ENCODE measurements at places on chromosomes 1 and 21. TPM values are rescaled to one million over a fixed set of nuclear protein-coding genes. Genes with fewer than 3 reads are reported as not detected.

SESN2 gene
- polyA plus RNA-seq, result 2.9 TPM

LINGO4 gene
- polyA plus RNA-seq, result 0.21 TPM

PRAMEF11 gene
- not detected for polyA plus RNA-seq

POTED gene
- not detected for polyA plus RNA-seq

WNT9A gene
- polyA plus RNA-seq, result 7.8 TPM

DNA sequence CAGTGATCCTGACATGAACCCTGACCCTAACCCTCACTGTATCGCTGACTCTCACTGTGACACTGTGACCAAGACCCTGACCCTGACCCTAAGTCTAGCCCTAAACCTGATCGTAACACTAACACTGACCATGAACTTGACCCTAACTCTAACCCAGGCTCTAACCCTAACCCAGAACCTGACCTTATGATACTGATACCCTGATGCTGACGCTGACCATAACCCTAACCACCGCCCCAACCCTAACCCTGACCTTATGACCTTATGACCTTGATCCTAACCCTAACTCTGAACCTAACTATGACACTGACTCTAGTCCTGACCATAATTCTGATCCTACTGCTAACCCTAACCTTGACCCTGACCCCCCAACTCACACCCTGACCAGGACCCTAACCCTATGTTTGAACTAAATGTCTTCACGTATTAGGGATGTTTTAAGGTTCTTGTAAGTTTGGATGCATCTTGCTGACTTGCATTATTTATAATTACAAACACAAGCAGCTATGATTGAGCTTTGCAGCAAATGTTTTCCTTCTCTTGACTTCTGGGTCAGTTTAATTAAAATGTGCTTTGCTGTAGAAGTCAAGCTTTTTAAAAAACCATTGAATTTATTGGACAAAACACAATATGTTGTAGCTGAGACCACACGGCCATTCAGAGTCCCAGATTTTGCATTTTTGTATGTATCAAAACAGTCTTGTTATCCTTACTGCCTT, 23.9 kb upstream of the PRSS38 start:
- no peak for DNase-seq

- no peak for DNase-seq
Observed at GRCh38 chr1:3922201-3922725, 22.2 kb upstream of the C1orf174 start.

GRCh38 chr1:165047994-165048393, 308.5 kb downstream of the LMX1A start:
- DNase-seq, result no peak

DNA sequence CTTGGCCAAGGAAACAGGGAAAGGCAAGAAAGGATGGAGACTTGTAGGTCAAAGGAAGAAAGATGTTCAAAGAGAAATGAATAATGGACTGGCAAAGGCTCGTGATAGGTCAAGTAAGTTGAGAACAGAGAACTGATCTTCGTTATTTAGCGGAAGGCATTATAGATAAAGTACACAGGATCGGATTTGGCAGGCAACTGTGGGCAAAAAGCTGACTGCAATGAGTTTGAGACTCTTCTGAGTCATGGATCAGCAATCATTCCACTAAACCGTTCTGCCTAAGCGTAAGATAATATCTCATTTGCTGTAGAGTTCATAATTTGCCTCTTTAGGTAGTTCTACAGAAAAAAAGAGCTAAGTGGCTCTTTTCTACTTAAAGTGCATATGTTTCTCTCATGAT, 34.1 kb downstream of the KRTAP21-3 start:
- DNase-seq, result no peak

DNA sequence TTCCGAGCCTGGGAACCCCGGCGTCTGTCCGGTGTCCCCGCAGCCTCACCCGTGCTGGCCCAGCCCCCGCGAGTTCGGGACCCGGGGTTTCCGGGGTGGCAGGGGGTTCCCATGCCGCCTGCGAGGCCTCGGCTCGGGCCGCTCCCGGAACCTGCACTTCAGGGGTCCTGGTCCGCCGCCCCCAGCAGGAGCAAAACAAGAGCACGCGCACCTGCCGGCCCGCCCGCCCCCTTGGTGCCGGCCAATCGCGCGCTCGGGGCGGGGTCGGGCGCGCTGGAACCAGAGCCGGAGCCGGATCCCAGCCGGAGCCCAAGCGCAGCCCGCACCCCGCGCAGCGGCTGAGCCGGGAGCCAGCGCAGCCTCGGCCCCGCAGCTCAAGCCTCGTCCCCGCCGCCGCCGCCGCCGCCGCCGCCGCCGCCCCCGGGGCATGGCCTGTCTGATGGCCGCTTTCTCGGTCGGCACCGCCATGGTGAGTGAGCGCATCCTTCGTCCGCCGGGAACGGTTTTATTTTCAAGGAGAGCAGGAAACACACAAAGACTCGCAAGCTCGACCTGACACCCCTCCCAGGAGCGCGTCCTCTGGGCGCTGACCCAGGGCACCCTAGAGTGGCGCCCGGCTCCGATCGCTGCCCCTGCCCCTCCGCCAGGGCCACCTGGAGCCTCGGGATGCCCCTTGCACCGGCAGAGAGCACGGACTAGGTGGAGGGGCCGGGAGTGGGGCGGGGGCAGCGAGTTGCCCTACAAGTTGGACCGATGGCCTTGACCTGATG, at the start of gene ABCG1:
TSS of gene ABCG1 (plus strand) at position 305 of the 770 bp plus-strand sequence. CDS start at position 428, 123 bp downstream.
- no peak for DNase-seq

DNA sequence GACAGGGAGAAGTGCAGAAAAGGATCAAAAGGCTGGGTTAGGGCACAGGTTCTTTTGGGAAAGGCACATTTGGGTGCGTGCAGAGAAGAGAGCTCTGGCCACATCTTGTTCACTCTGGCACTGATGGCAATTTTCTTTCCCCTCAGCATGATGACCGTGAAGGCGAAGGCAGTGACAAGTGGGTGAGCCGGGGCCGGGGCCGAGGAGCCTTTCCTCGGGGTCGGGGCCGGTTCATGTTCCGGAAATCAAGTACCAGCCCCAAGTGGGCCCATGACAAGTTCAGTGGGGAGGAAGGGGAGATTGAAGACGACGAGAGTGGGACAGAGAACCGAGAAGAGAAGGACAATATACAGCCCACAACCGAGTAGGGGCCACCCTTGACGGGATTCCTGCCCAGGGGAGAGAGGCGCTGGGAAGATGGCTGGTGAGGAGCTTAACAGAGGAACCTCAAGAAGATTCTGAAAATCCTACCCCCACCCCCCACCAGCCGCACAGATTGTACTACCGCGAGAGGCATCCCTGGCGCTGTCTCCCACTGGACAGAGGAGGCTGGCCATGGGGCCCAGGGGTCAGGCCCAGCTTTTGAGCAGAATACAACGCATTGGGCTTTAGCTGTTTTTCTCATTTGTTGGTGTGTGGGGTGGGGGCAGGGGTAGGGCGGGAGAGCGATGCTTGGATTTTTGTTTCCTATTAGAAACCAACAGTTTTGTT, 2.4 kb upstream of the SH3D21 start:
- DNase-seq, result no peak

- DNase-seq, result no peak
Observed at GRCh38 chr1:156025876-156026275, 5.1 kb upstream of the SSR2 start.

GRCh38 chr1:8671306-8671917, 146.0 kb downstream of the RERE start:
- peak; percentile 82 for DNase-seq

DNA sequence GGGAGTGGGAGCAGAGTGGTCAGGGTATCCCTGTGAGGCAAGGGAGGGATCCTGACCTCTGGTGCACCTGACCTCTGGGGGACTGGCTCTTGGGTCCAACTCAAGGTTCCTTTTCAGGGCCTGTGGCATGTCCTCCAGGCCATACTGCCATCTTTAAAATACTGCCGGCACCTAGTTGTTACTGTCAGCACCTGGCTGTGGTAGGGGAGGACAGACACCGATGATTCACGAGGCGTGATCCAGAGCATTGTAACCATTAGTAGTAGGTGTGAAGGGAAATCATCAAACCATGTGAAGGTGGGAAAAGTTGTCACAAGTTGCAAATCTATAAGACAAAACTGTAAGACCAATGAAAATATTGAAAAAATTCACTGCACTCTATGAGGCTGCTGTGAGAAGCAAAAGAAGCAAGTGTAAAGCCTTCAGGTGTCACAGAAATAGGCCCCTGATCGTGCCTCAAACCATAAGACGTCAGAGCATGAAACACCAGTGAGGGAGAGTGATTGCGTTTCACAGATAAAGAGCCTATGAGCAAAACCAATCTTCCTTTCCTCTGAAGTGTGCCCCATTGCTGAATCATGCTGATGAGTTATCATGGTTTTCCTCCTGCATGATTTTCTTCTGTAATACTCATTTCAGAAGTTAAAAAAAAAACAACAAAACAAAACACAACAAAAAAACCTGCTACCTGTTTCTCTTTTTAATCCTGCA, 55.3 kb downstream of the CDC7 start:
- no peak for DNase-seq

DNA sequence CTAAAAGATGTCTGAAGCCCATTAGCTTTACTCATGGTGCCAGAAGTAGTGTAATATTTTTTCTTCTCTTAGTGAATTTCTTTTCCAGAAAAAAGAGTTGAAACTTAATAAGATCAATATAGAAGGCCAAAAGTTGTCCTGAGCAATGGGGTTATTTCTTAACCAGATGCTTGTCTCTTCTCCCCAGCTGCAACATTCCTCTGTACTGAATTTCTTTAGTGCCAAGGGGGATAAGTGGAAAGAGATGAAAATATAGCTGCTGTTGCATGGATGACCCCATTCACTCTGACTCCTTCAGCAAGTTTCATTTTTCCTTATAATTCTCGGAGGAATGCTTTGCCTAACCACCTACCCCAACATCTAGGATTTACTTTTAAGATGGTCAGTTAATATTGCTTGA, 675.0 kb downstream of the USP25 start:
- DNase-seq, result peak; percentile 73

DNA sequence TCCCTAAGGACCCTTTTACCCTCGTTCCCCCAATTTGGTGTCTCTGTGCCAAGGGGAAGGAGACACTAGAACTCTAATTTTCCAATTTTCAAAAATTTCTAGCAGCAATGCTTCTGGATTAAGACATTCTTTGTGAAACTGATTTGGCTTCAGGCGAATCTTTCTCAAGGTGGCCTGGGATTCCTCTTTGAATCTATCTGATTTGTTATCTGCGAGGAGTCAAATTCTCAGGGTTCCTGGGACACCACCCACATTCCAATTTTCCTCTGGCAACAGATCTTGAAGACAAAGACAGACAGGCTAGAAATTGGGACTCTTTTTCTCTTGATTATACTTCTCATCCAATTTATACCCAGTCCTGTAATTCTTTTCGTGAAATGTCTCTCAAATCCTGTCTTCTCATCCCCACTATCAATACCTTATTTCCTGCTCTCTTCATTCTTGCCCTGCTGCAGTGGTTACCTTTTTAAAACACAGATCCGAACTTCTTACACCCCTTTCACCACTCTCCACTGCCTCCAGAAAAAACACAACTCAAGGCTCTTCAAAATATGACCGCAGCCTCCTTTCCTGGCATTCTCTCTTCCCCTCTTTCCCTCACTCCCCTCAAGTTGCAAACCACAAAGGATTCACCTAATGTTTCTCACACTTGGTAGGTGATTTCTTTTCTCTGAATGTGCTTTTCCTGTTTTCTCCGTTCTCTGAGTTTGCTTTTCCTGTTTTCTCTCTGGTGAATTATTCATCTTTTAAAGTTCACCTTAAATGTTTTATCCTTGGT, 2.7 kb upstream of the MPZL1 start:
- no peak for DNase-seq

- DNase-seq, result no peak
Observed at GRCh38 chr1:185594786-185595410, 139.3 kb upstream of the HMCN1 start.

GRCh38 chr1:192951691-192952460, 107.3 kb downstream of the UCHL5 start:
- DNase-seq, result peak; percentile 32

DNA sequence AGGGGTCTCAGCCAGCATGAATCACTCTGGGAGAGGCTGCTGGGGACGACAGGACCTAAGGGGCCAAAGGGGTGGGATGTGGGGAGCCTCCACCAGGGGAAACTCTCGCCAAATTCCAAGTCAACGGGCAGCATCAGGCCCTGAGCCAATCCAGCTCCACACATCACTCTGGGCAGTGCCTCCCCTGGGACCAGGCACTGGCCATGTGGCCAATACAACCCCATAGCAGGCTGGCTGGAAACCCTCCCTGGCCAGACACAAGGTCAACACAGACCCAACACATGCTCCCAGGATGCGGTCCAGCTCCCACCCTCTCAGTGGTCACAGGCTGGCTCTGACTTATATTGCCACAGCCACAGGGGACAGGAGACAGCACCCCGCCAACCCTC, 60.0 kb downstream of the MEGF6 start:
- DNase-seq, result no peak

DNA sequence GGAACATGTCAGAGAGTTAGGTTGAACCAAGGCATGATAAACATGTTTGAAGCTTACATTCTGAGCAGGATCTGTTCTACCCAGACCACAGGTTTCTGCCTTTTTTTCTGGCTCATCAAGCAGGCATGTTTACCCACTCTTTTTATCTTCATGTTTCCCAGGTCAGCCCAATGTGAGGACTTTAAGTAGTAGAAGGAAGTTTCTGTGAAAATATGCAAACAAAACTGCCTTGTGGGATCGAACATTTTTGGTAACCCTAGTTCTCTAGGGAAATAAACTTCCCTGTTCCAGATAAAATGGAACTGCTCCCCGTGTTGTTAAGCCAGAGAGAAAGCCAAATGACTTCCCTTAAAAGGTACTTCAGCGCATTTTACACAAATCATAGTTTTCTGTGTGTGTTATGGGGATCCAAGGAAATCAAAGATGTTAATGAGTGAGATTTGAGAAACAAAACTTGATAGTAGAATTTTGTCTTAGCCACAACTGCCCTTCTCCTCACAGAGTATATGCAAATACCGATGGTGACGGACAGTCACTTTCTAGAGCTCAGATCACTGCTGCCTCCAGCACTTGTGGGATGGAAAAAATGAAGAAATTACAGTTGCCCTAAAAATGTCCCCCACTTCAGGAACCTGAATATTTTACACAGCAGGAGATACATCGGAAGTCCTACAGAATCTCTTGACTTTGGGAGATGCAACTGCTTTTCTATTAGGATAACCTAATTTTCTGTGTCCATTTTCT, 765 bp upstream of the HIPK1 start:
- DNase-seq, result peak; percentile 28

DNA sequence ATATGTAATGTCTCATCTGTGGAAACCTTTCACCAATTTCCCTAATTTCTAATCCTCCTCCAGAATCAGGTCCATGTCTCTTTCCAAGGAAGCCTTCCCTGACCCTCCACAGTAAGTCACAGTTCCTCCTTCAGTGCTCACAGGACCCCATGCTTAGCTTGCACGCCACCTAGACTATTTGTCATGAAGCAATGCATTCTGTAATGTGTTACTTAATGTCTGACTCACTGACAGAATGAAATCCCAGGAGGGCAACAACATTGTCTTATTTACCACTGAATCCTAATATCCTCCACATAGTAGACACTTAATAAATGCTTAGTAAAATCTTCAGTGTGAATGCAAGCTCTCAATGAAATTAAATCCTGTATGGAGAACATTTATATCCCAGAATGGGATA, 245.9 kb upstream of the PLD5 start:
- DNase-seq, result no peak
